C1 segment of cervical spinal cord (tissue), 14 donors: ENCODE measurements at places on chromosomes 1 and 21.

GRCh38 chr21:41068967-41069642, 98.9 kb upstream of the BACE2 start:
- DNase-seq: peak; percentile 90

DNA sequence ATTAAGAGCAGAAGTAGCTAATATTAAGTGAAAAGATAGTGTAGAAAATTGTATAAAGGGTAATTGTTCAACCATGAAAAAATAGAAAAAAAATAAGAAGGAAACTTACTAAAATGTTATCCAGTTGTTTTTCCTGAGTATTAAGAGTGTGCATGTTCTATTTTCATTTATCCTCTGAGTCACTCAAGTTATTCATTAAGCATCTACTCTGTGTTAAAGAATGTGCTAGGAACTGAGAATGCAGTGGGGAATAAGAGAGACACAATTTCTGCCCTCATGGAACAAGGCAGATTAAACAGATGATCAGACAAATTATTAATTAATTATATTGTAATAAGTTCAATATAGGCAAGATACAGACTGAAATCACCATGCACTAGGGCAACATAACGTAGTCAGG, 10.8 kb upstream of the PIGK start:
- no peak for DNase-seq

DNA sequence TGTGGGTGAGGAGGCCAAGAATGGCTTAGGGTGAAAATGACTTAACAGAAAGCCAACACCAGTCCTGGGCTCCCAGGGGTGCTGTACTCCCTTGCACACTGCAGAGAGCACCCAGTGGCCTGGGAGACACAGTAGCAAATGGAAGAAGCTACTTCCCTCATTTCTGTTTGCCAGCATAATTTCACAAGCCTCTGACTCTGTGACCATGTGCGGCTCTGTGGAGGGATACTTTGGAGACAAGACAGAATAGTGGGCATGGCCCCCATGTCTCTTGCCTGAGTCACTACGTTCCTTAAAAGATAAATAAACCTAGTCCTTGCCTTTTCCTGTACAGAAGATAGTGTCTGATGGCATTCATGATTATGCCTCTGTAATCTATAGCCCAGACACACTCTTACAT, 38.1 kb downstream of the TRIM62 start:
- no peak for DNase-seq

DNA sequence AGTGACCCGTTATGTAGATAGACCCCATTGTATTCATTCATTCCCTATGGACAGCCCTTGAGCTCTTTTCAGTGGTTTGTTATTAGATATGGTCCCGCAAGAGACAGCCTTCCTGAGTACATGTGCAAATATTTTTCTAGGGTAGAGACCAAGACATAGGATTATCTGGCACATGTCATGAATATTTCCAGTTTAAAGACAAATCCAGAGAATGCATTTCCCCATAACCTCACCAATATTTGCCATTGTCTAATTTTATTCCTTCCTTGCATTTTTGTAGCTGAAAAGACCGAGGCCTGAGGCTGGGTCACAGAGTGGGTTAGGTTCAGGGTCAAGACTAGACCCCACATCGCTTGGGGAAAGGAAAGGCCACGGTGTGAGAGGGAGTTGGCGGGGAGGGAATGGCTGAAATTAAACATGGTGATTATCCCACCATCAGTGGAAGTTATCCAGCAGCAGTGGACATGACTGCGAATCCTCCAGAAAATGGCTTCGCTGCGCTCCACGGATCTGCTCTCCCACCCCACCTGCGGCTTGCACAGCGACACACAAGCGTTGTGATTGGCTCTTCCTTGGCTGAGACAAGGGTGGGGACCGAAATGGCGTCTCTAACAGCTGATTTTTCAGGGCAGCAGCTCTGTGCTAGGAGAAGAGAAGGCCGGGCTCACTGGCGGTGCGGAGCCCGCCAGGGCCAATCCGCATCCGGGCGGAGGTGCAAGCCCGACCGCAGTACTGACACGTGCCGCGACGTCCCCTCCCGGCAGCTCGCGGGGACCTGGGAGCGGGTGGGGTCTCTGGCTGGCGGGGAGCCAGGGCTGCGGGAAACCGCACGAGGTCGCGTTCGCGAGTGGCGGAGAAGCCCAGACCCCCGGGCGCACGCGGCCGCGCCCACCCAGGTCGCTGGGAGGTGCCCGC, 16.1 kb upstream of the STMN1 start:
- peak; percentile 60 for DNase-seq

DNA sequence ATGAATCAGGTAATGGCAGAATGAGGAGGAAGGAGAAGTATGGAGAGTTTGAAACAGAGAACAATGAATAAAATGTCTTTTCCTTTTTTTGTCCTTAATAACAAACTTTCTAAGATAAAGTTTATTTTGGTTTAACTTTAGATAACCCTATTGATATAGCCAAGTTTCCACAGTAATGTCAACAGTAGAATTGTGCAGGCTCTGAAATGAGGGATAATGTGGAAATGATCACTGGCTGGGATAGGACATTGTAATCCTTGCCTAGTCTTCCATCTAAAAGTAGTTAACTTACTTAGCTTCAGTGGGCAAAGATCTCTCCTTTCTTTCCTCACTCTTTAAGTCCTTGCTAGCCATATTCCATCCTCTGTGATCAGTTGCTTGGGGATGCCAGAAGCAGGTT, 52.8 kb downstream of the NTMT2 start:
- no peak for DNase-seq

- DNase-seq: no peak
Observed at GRCh38 chr1:1082776-1083415, 8.8 kb upstream of the RNF223 start.

DNA sequence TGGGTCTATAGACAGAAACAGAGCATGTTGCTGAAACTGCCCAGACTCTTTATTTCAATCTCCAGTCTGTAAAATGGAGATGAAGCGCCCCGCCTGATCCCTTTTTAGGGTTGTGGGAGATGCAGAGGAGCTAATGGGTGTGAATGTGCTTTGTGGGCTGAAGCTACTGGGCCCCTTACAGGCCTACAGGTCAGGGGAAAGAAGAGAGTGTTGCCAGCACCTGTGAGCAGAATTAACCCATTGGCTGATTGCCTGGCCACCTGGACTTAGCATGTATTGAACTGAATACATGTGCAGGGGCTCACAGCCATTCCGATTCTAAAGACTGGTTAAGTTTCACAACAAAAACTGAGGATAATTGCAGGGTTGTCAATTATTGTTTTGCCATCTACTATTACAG, 13.9 kb upstream of the ATF3 start:
- no peak for DNase-seq

DNA sequence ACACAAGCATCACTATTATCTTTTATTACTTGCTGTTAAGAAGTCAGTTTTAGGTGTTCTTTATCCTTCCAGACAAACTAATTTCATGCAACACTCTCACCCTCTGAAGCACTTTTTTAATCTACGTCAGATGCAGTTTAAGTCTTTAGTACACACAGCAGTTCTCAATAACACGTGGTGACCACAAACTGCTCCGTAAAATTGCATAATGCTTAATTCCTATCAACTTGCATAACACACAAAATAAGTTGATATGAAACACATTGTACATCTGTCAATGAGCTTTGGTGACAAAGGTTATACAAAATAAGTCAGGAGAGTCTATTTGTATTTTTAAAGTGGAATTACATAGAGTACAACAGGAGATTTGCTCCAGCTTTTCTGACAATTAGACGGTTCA, 140.9 kb upstream of the ETS2 start:
- DNase-seq: no peak

GRCh38 chr1:228472655-228473054, 14.5 kb upstream of the RNF187 start:
- no peak for DNase-seq
